ENCODE measurements at places on chromosomes 7 and 10. TPM values are rescaled to one million over a fixed set of nuclear protein-coding genes. Genes with fewer than 3 reads are reported as not detected.

Gene SSBP1
- 79.5 TPM for total RNA-seq

Gene TMEM176A
- 275 TPM for total RNA-seq

Gene IGF2BP3
- not detected for total RNA-seq

Gene GOLGA7B
- total RNA-seq = 0.42 TPM

Gene ELN
- total RNA-seq = 15.0 TPM

Gene ZNF3
- total RNA-seq = 37.2 TPM

Gene MTURN
- total RNA-seq = 15.2 TPM

Gene NANOS1
- 1.1 TPM for total RNA-seq

Gene ACSL5
- 301 TPM for total RNA-seq

Gene OIT3
- total RNA-seq = 0.25 TPM

Gene SAP25
- 1.1 TPM for total RNA-seq

Gene PPP1R17
- total RNA-seq = not detected

Gene WNT8B
- total RNA-seq = not detected

Gene JCAD
- total RNA-seq = 1.8 TPM

Gene BLNK
- total RNA-seq = 24.9 TPM

Gene PRPF18
- 19.8 TPM for total RNA-seq

Gene CXCL12
- 15.5 TPM for total RNA-seq

Gene SPDYE2
- not detected for total RNA-seq

Gene SCIN
- 76.6 TPM for total RNA-seq

Gene MBL2
- not detected for total RNA-seq

Gene CYP17A1
- total RNA-seq = not detected

Gene FAM25C
- total RNA-seq = not detected

All from left colon (tissue), 2 donors.